ENCODE measurements at places on chromosomes 12 and 14.

DNA sequence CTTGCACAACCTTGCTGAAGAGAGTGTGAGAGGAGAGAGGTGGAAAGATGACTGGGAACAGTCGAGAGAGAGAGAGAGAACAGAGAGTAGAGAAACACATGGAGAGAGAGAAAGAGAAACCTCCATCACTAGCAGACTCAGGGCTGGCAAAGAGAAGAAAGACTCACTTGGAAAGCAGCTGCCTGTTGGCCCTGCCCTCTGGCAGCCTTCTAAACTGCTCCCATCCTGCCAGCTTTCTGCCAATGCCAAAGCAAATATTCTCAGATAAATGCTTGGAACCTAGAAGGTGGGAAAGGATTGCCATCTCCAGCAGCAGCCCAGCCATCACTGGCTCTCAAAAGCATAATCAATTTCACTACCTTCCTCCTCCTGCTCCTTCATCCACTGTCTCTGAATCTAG, 107.9 kb upstream of the WSCD2 start:
- no peak for DNase-seq

GRCh38 chr12:24266982-24267381, 317.5 kb upstream of the SOX5 start:
- no peak for DNase-seq

GRCh38 chr14:81247271-81247766, 26.6 kb upstream of the GTF2A1 start:
- no peak for DNase-seq

DNA sequence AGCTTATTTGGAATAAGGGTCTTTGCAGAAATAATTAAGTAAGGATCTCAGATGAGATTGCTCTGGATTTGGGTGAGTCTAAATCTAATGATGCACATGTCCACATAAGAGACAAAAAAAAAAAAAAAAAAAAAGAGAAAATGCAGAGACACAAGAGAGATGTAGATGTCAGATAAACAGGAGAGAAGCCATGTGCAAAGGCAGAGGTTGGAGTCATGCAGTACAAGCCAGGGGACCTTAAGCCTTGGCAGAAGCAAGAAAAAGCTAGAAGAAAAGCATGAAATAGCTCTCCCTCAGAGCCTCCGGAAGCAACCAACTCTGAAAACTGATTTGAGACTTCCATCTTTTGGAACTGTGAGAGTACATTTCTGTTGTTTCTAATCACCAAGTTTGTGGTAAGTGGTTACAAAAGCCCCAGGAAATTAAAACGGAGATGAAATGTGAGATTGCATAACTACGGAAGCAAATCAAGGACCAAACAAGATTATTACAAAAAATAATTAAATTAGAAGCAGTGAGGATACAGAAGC, 1304.0 kb upstream of the SEL1L start:
- DNase-seq, result no peak

- DNase-seq, result no peak
Observed at GRCh38 chr12:77032406-77032805, 33.0 kb downstream of the E2F7 start.

GRCh38 chr14:21015312-21015711, 9.5 kb downstream of the NDRG2 start:
- no peak for DNase-seq

DNA sequence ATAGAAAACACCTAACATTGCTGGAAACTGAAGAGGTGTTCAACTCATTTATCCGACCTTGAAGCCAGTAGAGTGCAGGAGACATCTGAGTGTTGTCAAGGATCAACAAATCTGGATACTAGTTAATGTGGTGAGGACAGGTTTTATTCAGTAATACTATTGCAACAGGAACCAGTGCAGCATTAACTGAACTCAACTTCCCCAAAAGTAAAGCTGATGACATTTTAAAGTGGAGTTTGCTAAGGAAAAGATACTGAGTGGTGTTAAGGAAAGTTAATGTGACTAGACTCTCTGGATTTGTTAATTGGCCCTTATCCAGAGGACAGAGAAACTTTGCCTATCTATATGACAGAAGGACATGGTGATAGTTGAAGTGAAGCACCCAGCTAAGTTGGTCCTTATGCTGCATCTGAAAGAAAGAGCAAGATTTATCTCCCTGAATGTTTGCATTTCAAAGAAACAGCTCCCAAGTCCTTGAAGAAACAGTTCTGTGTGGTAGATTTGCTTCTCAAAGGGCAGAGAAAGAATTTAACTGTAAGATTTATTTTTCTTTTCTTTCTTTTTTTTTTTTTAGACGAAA, 1.2 kb upstream of the CLEC7A start:
- DNase-seq, result no peak

DNA sequence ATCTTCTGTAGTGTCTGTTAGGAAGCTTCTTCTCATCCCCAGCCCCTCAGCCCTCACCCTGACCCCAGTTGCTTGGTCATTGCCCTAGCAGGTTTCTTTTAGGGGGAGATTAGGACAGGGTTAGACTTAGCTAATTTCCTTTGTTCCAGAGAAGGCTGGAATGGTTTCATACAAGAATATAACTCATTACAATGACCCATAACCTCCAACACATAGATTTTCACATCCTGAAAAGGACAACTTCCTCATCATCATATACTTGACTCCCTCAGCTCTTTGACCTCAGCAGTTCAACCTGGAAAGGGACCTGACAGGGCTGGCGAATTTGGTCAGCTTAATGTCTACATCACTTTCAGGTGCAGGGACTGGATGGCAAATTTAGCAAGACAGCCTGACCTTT, 8.0 kb upstream of the BHLHE41 start:
- no peak for DNase-seq

DNA sequence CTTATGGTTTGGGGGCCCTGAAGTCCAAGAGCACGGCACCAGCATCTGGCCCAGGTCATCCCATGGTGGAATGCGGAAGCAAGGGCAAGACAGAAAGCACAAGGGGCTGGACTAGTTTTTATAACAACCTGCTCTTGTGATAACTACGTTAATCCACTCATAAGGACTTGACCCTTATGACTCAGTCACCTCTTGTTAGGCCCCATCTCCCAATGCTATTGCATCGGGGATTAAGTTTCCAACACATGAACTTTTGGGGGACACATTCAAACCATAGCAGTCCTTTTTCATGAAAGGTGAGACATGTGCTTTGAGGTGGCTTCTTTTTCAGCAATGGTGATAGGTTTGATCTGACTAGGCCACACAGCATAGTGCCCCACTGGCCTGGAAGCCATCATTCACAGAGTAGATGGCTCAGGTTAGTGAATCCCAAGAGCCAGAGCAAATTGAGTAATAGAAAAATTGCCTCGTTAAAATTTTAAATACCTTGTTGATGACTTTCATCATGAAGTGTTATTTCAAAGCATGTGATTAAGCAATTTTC, 12.1 kb downstream of the FRMD6 start:
- no peak for DNase-seq

DNA sequence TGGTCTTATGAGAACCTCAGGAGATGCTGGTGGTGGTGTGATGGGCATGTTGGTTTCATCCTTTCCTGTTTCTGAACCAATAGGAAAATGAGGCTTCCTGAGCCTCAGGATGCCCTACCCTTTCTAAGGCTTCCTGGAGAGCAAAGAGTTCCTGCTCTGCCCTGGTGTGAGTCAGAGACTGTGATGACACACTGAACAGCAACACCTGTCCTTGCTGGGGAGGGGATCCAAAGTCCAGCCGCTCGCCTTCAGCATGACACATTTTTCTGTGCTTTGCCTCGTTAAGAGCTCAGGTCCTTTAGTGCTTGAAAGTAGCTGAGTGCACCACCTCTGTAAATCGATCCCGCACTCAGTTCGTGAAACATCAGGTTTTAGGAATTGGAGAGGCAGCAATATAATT, 116.0 kb downstream of the CACNA1C start:
- no peak for DNase-seq

DNA sequence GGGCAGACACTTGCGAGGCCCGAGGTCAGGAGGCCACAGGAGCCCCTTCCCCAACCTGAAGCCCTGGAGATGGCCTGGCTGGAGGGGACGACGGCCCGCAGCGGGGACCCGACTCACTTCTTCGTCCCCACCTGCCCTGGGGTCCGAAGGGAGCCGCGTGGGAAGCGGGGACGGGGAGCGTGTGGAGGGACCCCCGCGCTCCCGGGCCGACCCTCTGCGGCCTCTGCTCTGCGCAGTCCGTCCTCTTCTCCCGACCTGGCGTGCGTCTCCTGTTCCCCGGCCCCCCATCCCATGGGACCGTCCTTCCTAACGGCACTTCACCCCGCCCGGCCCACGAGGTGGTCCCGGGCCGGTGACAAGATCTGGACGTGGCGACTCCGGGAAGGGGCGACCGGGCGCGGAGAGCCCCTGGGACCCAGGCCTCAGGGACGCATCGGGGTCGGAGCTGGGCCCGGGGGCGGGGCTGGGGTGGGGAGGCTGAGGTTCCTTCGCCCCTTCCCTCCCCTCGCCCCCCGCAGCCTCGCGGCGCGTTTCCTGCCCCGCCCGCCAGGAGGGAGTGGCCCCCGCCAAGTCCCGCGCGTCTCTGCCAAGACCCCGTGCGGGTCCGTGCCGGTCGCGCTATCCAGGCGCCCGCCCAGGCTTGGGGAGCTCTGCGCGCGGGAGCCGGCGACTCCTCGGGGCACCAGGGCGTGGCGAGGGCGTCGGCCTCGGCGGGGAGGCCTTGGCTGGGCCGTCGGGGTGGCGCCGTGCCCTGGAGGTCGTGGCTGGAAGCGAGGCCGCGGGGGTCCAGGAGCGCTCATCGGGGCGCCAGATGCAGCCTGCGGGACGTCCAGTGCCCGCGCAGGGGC, 97.1 kb downstream of the TNFAIP2 start:
- no peak for DNase-seq
